ENCODE measurements at places on chromosomes 13 and 19. TPM values are rescaled to one million over a fixed set of nuclear protein-coding genes. Genes with fewer than 3 reads are reported as not detected.
A peak's percentile ranks its signal among the peaks of the same experiment; 100 is the strongest.

Gene ACTL9
- total RNA-seq = not detected

- no peak for DNase-seq
Observed at GRCh38 chr13:102399791-102400674, 1.8 kb downstream of the FGF14 start.

DNA sequence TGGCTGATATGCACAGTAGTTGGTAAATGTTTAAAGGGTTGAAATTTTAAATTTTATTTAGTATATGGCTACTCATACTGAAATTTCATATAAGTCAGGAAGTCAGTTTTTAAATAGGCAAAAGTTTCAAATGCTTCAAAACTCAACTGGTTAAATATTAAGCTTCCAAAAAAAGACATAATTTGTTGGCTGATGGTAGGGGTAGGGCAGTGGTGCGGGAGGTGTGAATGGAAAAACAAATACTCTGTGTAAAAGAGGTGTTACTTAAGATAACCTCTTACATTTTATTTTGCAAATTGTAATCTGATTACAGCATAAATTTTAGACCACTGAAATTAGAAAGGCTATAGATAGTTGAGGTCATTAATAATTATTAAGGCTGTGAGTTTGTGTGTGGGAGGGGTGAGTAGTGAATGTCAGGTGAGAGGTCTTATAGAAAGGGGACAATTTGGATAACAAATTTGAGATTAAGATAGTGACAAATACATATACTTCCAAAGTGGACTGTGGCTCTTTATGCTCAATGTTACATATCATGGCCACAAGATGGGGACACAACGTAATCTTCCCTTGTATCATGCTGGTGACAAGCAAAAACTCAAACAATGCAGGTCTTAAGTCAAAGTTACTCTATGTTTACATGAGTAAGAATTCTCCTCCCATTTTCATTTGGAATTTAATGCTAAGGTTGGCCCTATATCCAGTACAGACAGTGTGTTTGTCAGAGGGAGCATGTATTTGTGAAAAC, 36.6 kb upstream of the OXGR1 start:
- DNase-seq = peak; percentile 66

DNA sequence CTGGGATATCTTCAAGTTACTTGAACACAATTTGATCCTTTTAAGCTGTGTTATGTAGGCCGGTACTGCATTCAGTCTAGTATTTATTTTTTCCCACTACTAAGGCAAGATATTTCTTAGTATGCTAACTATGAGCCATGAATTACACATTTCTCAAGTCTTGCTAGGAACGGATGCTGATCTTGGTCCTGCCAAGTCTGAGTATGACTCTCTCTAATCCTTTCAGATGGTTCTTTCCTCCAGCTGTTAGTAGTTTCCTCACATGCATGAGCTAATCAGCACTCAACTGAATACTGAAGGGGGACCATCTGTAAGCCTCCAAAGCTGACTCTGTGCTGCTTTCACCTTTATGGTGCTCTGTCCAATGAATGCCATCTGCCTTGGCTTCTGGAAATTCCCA, 460.3 kb downstream of the KCTD12 start:
- DNase-seq = no peak

GRCh38 chr19:30669329-30670010, 297.3 kb downstream of the ZNF536 start:
- peak; percentile 32 for DNase-seq

GRCh38 chr13:99854366-99854765, 117.2 kb downstream of the ZIC5 start:
- DNase-seq = no peak

Gene PSG1
- total RNA-seq = 1.5 TPM

DNA sequence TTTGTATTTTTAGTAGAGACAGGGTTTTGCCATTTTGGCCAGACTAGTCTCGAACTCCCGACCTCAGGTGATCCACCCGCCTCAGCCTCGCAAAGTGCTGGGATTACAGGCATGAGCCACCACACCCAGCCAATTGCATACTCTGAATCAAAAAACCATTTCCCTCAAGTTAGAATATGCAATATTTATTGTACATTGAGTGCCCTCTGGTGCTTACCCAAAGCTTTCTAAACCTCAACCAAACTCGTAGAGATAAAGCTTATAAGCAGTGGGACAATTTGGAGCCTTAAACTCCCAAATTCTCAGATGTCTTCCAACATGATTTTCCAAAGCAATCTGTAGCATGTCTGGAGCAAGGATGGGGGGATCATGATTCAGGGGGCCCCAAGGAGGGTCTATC, 22.4 kb downstream of the RFXAP start:
- no peak for DNase-seq

DNA sequence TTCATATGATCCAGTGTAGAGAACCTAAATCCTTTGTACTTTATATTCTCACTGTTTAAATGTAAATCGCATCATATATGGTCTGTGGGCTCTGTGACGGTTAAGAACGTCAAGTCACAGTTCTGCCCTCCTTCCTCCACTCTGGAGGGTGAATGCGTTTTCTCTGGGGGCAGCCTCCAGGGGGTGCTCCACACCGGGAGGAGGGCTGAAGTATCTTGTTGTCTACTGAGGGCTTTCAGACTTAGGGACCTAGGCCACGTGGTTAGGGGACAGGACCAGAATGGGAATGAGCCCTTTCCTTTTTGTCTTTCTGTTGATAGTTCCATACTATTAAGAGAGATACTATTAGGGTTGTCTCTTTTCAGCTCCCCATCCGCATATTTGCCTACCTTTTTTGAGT, 504.9 kb downstream of the FGF9 start:
- no peak for DNase-seq

DNA sequence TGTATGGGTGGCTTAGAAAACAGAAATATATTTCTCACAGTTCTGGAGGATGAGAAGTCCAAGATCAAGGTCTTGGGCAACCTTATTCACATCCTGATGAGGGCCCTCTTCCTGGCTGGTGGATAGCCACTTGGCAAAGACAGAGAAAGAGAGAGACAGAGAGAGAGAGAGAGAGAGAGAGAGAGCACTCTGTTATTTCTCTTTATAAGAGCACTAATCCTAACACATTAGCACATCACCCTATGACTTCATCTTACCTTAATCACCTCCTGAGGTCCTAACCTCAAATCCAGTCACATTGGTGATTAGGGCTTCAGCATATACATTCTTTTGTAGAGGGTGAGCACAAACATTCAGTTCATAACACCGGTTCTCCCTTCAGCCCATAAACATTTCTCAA, 430.3 kb downstream of the EFNB2 start:
- DNase-seq = peak; percentile 69

All from A172 (cell line).